Stimulated activated CD4-positive, alpha-beta T cell treated with anti-CD3 and anti-CD28 coated beads, Interleukin-15, amount 100 ng/mL, for 1 hour (primary cell): ENCODE measurements at places on chromosomes 16 and 17.

DNA sequence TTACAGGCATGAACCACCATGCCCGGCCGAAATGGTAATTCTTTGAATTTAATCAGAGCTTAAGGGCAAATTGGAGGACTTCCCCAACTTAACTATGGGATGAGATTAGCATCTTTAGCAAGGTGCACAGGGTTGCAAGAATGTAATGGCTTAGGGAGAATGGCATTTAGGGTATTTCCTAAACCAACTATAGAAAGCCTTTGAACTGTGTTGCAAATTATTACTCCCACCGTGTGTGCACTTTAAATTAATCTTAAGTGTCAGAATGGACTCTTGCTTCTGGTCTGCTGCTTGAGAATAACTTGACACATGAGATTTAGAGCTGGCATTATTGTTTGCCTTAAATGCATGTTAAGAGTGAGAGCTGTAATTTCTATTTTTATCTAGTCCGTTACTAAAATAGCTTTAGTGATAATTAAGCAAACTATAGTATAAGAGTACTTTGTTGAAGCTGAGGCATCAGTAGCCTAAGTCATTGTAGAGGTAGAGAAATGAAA is 59.8 kb downstream of the TUBD1 start:
- no peak for DNase-seq

- no peak for DNase-seq
Observed at GRCh38 chr16:86959729-86960128, 357.5 kb downstream of the C16orf95 start.

- no peak for DNase-seq
Observed at GRCh38 chr17:32265192-32265923, at the start of gene RHBDL3. TSS of gene RHBDL3 (plus strand) at chr17:32265832. CDS start at chr17:32266190, 358 bp downstream.

DNA sequence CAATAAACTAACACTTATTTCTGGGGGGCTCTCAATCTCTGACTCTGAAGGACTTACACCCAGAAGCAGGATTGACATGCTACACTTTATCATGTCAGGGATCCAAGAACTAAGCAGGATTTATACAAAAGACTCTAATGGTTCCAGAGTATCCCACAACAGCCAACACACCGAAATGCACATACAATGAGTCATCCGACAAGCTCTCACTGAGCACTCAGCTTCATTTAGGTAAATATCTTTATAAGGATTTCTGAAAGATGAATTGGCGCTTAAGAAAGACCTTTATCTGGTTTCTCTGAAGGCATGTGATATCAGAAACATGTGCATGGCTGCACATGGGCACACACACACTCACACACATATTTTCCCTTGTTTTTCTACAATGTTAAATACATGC is 77.2 kb downstream of the TOX3 start:
- DNase-seq, result no peak

- no peak for DNase-seq
Observed at GRCh38 chr17:61641715-61642114, 50.7 kb upstream of the NACA2 start.

- DNase-seq, result no peak
Observed at GRCh38 chr17:77432034-77432661, 291.4 kb downstream of the SEC14L1 start.

GRCh38 chr17:1271030-1271423 is 783 bp downstream of the BHLHA9 start:
- no peak for DNase-seq

DNA sequence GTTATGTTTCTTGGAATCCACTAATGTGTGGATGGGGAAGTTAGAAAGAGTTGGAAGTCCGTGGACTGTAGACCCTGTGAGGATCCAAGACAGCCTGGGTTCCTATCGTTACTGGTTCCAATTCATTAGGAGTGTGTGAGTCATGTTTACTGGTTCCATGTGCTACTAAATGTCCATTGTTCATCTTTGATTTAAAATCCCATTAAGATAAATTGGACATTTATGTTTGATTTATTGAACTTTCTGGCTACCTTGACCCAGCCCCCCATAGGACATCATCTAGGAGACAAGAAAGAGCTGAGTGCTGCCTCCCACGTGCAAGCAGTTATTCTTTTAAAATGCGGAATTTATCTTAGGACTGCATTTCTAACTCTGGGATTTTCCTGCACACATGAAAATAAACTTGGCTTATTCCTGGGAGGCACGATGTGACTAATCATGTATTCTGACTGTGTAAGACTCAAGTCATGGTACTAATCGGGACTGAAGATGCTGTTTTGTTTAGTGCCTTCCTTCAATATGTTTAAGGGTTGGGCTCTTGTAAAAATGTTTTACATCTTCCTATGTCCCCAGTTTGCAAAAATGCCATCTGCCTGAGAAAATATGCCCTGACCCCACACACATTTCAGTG is 53.4 kb downstream of the RGS9 start:
- DNase-seq, result no peak

DNA sequence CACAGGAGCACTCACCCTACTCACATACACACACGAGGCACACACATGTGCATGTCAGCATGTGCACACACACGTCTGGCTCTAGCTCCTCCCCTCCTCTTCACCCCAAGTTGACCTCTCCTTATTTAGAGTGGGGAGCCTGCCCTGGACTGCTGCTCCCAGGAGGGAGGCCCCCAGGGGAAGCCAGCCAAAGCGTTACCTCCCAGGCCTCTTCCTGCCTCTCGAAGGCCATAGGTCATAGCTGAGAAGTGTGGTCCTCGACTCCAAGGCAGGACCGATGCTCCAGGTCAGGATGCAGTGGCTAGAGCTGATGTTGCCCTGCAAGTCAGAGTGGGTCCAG is 18.8 kb downstream of the POLR3K start:
- no peak for DNase-seq

- DNase-seq, result no peak
Observed at GRCh38 chr17:63126607-63127006, 160.6 kb downstream of the TANC2 start.

DNA sequence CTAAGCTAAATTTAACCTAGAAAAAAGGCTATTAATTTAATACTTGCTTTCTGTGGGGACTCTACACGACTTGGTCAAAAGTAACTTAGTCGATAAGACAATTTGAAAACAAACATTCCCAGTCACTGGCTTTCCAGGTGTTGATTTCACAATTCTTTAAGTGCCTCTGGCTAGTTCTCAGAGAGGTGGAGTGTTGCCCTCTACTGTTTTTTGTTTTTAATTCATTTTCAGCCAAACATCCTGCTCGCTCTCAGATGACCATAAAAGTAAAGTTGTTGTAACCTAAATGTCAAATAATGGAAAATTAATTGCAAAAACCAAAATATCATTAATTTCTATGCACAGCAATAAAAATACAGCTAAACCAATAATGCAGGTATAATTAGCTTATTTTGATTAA is 107.1 kb downstream of the MYO1D start:
- no peak for DNase-seq

- DNase-seq, result no peak
Observed at GRCh38 chr16:29901607-29901945, 1.3 kb downstream of the ASPHD1 start.

DNA sequence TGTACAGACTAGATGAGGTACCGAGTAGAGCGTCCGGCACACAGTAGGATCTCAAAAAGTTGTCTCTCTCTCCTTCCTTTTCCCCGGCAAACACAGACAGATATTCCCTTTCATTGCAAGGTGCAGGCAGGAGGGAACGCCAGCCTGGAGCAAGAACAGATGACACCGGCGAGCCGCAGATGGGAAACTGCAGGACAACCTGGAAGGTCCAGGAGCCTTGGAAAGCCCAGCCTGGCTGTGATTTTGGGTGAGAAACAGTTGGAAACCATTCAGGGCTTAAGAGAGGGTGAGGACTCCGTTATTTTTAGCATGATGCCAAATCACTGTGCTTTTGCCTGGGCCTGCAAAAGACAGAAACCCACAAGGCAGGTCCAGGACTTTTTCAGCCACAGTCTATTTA is 7.3 kb downstream of the CDH11 start:
- no peak for DNase-seq

GRCh38 chr16:69838489-69838888 is 76.4 kb downstream of the WWP2 start:
- no peak for DNase-seq

DNA sequence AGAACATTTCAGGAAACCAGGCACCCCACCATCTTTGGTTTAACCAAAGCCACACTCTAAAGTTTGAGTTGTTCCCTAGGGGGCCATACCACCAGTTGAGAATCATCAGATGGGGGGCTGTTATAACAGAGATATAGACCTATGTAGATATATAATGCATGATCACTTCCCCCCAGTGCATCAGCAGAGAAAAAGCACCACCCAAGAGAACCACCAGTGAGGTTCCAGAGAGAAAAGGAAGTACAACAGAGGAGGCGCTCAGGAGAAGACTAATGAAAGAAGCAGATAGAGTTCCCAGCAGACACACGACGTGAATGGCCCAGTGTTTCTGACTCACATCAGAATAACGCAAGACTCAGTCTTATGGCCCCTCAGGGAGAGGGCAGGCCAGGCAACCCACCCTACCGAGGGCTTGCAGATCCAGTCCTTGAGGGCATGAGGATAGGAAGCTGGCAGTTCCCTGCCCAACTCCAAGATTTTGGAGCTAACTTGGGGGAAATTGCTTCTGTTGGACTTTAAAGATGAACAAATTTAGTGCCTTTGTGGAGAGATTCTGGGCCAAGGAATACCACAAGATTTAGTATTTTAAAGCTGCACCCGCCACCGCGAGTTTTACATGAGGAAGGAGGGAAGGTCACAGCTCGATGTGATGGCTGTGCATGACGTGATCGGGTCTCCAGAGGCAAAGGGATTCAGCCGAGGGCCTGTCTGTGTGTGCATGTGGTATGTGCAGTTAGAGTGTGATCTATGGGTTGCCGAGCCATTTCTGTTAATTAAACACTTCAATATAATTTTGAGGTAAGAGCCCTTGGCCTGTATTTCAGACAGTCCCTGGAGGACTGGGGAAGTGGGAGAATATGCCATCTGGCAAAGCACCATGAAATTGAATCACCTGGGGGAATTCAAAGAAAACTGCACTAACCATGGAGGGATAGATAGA is 53.1 kb downstream of the AIPL1 start:
- no peak for DNase-seq
